ENCODE measurements at places on chromosomes 7 and 10.

DNA sequence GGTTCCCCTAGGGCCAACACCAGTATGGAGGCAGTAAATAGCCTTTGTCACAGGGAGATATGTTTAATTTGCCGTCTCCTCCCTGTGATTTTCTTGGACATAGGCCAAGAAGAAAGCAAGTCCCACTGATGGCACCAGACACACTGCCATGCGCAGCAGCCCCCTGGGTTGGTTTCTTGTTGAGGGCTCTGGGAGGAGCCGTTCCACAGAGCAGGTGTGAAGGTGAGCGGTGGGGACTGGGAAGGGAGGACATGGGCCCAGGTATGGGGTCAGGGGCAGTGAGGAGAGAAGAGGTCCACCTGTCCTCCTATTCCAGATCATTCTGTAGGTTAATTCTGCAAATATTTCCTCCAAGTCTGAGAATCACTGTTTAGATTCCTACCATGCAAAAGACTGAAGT is 376.1 kb downstream of the PLXNA4 start:
- no peak for ATAC-seq

DNA sequence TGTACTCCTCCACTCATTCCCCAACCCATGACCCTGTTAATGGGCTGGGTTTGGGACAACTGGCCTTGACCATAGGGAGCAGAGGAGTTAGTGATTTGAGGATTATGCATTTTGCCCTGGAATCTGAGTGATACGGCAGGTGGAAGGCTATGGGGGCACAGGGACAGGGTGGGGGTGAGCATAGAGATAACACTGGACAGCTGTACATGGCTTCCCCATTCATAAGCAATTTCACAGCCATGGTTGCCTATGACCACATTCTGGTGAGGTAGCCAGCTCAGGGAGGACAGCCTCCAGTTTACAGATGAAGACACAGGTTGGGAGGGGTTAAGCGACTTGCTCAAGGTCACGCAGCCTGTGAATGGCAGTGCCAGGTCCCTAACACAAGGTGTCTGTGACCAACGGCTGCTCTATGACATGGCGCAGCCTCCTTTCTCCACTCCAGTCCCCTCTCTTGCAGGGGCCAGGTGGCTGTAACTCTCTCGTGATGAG is 319.5 kb downstream of the PLXNA4 start:
- no peak for ATAC-seq

GRCh38 chr7:42940985-42941847 is 9.0 kb downstream of the MRPL32 start:
- no peak for ATAC-seq

DNA sequence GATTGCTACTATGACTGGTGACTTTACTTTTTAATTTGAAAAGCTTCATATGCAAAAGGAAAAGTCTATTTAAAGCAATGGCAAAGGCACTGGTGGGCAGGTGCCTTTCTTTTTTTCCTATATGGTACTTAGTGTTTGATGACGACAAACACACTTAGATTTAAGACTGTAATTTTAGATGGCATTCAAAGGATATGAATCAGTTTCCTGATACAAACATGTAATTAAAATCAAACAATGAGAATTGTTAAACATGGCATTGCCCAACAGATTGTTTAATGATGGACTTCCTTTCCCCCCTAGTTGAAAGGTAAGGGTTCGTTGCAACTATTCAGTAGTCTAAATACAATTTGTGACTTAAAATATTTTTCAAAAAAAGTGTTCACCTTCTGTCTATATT is 106.5 kb upstream of the SEMA3C start:
- no peak for ATAC-seq

- no peak for ATAC-seq
Observed at GRCh38 chr7:128827248-128827958, 2.8 kb upstream of the FLNC start.

- ATAC-seq: peak; percentile 87
Observed at GRCh38 chr7:28481091-28481926, 69.0 kb downstream of the CREB5 start.

Measured in stimulated activated memory B cell treated with anti-CD40 and anti-IgM and Interleukin-4, amounts not matched to agents 10 μg/mL and 1 μg/mL and 100 μg/mL, for 72 hours (primary cell).